ENCODE measurements at places on chromosomes 6 and 20.

GRCh38 chr6:74851596-74851995, 354.3 kb downstream of the COL12A1 start:
- no peak for DNase-seq

GRCh38 chr6:22632581-22633145, 63.3 kb downstream of the HDGFL1 start:
- no peak for DNase-seq

DNA sequence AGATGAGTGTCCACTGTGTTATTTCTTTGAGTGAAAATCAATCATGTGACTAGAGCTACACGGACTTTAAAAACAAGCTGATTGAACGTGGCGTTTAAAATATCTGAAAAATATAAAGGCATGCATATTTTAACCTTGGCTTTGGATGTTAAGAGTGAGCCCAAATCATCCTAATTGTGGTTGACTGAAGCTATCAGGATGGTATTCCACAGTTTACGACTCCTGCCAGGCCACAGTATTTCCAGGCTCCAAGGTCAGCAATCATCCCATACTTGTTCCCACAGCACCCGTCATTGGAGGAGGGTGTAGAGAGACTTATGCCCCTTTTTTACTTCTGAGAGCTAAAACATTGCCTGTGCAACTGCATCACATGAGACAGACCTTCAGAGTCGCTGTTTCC, 43.2 kb upstream of the TMX4 start:
- no peak for DNase-seq

- no peak for DNase-seq
Observed at GRCh38 chr6:161303628-161304340, 29.9 kb upstream of the AGPAT4 start.

DNA sequence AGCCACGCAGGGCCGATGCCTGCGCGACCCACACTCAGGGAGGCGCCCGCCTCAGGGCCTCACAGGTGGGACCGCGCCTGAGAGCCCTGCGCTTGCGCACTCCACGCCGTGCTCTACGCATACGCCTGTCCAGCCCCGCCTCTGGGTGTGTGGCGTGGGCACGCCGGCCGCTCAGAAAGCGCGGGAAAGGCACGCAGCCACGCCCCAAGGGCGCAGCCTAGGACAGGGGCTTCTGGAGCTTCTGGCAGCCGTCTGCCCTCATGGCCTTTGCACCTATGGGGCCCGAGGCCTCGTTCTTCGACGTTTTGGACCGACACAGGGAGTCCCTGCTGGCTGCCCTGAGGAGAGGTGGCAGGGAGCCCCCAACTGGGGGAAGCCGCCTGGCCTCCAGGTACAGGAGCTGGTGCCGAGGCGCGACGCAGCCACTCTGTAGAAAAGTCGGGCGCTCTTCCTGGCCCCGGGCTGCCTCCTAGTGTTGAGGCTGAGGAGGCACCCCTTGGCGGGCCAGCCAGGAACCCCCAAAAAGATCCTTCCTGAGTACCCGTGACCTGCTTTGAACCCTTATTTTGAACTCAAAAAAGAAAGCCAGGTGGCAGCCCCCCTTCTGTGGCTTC, at the start of gene SPO11:
Gene SPO11, plus strand, starts transcription at position 196 of the 614 bp plus-strand sequence. Its CDS starts 65 bp downstream, at position 261.
- no peak for DNase-seq

DNA sequence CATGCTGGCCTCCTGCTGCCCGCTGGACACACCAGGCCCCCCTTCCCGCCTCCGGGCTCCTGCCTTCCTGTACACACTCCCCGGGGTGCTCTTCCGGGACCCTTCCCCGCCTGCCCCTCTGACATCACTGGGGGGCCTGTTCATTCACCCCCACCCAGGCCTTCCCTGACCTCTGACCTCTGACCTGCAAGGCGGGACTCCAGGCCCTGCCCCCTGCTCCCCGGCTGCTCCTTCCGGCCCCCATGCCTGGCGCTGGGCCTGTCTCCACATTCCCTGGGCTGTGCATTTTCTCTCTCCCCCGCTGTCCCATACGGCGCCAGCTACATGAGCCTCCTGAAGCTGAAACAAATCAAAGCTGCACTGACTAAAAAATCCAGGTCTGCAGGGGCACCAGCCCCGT, 71.6 kb upstream of the GATA5 start:
- DNase-seq: no peak

DNA sequence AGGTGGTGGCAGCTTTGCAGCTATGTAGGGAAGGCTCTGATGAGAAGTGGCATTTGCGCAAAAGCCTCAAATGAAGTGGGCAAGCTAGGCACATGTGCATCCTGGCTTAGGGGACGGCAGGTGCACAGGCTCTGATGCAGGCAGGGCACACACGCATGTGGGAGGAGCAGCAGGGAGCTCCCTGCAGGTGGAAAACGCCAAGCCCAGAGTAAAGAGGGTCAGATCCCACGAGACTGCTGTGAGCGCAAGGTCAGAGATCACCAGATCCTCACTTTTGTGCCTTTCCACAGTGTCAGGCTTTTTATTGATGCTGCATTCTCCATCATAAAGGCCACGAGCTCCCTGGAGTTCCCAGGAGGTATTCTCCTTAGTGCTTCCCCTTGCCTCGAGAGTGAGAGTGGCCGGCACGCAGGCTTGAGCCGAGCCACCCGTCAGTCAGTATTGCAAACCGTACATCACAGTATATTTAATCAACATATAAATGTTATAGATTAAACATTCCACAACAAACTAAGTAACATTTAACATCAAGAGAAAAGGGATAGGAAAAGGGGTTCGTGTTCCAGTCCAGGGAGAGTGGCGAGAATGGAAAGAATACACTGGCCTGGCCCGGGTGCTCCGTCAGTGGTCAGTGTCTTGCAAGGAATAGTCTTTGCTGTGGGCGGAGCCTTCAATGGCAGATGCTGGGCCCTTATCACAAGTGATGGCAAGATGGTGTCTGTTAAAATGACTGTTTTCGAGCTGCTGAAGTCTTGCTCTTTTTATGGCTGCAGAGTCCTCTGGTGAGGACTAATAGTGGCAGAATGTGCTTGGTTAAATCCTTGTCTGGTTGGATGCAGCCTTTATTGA, 109.4 kb downstream of the SYNDIG1 start:
- DNase-seq: no peak

DNA sequence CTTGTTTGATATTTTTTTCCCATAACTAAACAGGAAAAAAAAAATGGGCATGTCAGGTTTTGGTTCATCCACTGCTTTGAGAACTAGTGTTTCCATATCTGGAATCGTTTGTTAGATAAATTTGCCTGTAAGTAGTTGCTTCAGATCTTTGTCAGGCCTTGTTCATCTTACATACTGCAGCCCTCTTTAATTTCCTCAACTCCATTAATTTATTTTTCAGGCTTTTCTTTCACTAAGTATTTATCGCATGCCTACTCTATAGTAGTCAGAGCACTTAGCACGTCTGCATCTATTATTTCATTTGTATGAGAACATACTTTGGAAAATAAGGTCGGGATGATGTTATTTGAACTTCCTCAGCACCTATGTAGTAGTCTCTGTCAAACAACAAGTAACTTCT, 80.9 kb downstream of the CAP2 start:
- no peak for DNase-seq

DNA sequence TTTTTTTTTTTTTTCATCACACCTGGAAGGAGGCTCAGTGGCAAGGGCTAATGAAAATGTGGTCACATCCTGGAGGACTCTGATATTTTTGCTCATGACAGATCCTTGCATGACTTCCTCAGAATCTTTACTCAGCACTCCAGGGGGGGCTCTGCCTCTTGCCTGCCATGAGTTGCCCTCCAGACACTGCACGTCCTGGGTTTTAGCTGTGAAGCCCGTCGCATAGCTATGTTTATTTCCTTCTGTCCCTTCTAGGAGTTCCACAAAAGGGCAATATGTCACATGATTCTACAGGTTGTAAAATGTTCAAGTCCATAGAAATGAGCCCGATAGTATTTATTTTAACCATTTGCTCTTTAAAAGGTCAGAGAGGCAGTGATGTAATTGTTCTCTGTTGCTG, 18.2 kb downstream of the MAS1 start:
- DNase-seq: no peak

DNA sequence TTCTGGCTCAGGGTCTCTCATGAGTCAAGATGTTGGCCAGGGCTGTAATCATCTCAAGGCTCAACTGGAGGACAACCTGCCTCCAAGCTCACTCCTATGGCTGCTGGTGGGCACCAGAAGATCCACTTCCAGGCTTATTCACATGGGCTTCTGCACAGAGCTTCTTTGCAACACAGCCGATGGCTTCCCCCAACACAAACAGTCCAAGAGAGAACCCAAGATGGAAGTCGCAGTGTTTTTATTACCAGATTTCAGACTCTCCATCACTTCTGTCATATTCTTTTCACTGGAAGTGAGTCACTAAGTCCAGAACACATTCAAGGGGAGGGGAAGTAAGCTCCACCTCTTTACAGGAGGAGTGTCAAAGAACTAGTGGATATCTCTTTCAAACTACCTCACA, 75.5 kb downstream of the CD164 start:
- no peak for DNase-seq

- DNase-seq: no peak
Observed at GRCh38 chr6:163962627-163963117, 548.2 kb downstream of the QKI start.

GRCh38 chr6:113292646-113293422, 564.3 kb upstream of the MARCKS start:
- DNase-seq: no peak

DNA sequence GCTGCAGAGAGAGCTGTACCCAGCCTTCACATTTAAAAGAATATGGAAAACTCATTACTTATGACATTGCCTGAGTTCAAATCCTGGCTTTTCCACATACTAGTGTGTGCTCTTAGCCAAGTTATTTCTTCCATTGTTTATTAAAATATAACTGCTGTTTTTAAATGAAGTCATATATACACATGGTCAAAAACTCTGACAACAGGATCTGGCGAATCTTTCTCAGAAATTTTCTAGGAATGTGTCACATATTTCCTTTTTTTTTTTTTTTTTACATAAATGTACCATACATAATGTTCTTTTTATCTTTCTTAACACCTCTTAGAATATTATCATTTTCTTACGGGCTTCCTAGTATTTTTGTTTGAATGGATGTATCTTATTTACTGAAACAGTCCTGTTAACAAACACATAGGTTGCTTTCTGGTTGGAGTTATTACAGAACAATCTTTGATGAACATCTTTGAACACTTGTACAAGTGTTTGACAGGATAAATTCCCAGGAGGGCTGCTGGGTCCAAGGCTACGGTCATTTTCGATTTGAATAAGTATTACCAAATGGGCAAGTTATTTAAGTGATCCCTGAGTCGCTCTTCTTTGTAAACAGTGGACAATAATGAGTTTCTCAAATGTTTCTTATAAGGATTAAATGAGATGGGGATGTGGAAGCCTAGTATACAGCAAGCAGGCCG, 1.6 kb upstream of the SNX9 start:
- no peak for DNase-seq

GRCh38 chr6:108872575-108872974, 24.4 kb downstream of the ARMC2 start:
- DNase-seq: no peak

GRCh38 chr20:10949930-10950783, 276.4 kb upstream of the JAG1 start:
- no peak for DNase-seq

- no peak for DNase-seq
Observed at GRCh38 chr6:101015541-101015940, 134.4 kb upstream of the ASCC3 start.

GRCh38 chr6:137754866-137755265, 112.2 kb upstream of the TNFAIP3 start:
- DNase-seq: no peak

DNA sequence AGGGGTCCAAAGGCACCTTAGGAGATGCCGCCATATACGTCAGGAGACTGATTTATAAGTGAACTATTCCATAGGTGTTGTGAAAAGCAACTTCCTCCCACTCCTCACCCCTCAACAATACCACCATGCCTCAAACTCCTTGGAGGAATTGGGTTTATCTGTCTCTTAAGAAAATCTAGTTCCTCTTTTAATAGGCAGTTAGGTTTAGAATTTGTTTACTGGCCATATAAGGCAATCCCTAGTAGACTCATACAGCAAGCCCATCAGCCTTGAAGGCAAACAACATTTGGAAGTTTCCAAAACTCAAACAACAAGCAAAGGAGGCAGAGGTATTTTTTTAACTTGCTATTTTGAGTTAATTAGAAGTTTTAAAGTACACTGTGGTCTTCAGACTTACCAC, 66.1 kb downstream of the PRND start:
- no peak for DNase-seq

DNA sequence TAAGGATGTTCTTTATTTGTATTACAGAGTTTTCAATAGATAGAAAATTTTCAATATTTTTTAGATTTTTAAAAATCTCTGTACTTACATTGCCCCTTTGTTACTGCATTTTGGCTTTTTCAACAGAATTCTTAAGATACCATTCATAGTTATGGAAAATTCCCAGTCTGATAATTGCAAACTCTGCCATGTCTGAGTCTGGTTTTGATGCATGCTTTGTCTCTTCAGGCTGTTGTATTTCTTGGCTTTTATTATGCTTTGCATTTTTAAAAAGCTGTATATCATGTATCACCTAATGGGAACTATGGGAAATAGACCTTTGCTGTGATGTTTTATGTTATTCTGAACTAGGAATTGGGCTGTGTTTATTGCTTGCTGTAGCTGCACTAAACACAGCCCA, 898.9 kb upstream of the ADGRB3 start:
- DNase-seq: no peak

- DNase-seq: no peak
Observed at GRCh38 chr6:137995371-137995770, 111.8 kb downstream of the PERP start.

- DNase-seq: no peak
Observed at GRCh38 chr6:32058511-32058963, 20.3 kb downstream of the CYP21A2 start.

DNA sequence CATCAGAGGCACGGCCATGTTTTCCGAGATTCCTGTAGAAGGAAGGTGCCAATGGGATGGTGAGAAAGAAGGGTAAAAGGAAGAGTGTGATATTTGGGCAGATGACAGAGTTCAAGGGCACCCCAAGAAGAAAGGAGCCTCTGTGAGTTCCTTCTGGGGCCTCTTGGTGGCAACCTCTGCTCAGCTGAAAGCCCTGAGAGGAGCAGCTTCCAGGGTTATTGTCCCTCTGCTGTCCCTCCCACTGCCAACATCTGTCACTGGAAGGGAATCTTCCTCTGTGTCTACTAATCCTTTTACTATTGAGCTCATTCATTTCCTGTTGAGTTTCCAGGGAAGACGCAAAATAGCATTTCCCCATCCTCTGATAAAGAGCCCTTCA, 40.0 kb upstream of the KCNK16 start:
- no peak for DNase-seq

Measured in T-helper 2 cell treated with Interferon-gamma antibody and Interleukin-4, amounts not matched to agents 5 μg/mL and 100 μg/mL, for 36 hours (primary cell).